ENCODE measurements at places on chromosomes 5 and 9.

- no peak for DNase-seq
These were observed 375.2 kb downstream of the ARRDC3 start for GRCh38 chr5:91007780-91008402.

GRCh38 chr5:123639244-123639643 is 127.3 kb downstream of the CSNK1G3 start:
- no peak for DNase-seq

DNA sequence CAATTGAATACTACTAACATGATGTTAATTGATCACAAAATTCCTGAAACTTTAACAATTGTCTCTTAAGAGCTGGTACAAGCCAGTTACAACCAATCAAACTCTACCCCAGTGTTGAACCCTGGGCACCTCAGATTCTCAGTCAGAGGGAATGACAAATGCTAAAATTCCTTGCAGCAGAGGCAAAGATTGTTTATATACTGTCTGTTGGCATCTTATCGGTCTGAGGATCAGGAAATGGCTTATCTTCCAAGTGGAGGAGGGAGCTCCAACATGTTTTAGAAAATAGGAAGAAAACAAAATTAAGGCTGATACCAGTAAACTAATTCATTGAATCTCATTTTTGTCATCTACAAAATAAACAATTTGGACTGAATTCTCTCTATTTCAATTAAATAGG is 527.8 kb upstream of the ZNF608 start:
- DNase-seq = no peak

DNA sequence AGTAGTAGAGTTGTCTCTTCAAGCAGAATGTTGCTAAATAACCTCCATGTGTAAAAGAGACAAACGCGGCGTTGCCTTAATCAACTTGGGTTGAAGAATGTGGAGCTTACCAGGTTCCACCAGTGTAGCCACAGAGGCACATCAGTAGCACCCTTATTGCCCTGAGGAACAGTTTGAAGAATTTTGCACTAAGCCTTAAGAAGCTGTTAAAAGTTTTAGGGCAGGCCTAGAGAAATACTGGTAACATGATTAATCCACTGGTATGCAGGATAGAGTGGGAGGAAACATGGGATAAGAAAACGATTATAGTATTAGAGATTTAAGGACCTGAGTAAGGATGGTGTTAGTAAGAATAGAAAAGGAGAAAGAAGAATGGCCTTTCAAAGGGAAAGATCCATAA is 100.6 kb downstream of the ZCCHC7 start:
- no peak for DNase-seq

GRCh38 chr9:84480071-84480470 is 139.5 kb upstream of the SLC28A3 start:
- no peak for DNase-seq

Measured in stimulated activated CD8-positive, alpha-beta memory T cell treated with anti-CD3 and anti-CD28 coated beads, Interleukin-15, amount 100 ng/mL, for 1 hour (primary cell).